ENCODE measurements at places on chromosomes 2 and 18.

- no peak for DNase-seq
Observed at GRCh38 chr2:3300224-3300995, 77.2 kb downstream of the EIPR1 start.

DNA sequence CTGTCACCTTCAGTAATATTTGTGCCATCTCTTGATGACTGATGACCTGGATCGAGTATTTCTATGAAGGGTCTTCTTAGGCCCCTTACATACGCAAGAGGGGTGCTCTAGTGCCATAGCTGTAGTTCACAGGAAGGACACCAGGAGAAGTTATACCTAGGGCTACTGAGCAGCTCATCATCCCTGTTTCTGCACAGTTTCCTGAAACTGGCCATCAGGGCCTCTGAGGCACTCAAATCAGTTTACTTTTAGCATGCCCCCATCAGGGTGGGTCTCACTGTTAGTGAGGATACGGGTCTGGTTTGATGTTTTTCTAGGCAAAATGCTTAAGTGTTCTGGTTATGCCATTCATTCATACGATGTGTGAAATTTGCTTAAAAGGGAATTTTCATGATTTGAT lies 20.0 kb upstream of the FBLN7 start:
- DNase-seq: no peak

DNA sequence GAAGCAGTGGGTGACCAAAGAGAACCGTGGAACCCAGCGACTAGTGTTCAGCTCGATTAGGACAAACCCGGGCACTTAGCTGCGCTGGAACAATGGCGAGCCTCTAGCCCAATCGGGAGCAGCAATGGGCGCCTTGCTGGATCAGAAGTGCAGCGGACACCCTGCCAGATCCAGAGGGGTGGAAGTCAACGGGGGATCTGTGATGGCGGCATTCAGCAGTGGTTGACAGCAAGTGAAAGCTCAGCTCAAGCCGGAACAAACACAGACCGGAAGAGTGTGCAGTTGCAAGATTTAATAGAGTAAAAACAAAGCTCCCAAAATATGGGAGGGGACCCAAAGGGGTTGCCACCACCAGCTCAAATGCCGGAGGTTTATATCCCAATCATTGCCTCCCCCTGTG lies 478.7 kb upstream of the REG3G start:
- DNase-seq: no peak

GRCh38 chr2:218267259-218267658 lies 2.7 kb downstream of the AAMP start:
- DNase-seq: no peak

- no peak for DNase-seq
Observed at GRCh38 chr18:79853993-79854364, 56.2 kb downstream of the KCNG2 start.

DNA sequence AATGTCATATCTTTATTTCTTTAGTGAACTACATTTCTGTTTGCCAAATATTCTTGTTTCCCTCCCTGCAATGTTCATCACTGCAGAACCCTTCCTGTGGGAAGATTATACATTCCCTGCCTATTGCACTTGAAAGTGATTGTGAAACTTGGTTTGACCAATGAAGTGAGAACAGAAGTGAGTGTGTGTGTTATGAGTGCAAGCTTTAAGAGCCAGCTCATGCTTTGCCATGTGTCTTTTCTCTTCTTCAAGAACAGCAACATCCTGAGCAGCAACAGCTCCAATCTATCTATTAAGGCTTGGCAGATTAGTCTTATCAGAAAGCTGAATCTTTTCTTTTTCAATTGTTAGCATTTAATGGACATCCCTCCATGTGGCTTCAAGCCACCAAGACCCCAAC lies 42.0 kb upstream of the UBE2E3 start:
- DNase-seq: peak; percentile 9

DNA sequence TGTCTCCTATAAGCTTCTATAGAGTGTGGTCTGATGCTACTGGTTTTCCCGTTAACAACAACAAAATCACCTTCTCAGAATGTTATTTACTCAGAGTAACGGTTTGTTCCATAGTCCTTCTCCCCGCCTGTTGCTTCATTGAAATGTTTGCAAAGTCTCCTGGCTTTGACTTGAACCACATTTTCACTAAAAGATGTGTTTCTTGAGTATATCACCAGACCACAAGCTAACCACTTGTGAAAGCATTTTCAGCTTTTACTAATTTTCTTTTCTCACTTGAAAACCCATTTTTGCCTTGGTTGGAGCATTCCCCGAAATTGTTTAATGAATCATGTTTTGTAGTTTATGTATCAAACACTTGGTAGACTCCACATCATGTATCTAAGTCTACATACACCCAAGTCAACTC lies 121.2 kb downstream of the DPP4 start:
- no peak for DNase-seq

GRCh38 chr2:225616848-225617247 lies 217.3 kb downstream of the NYAP2 start:
- DNase-seq: no peak

GRCh38 chr2:168519534-168520308 lies 63.6 kb downstream of the CERS6 start:
- no peak for DNase-seq

All from kidney tubule cell (primary cell).